Thymus (tissue), 14 donors: ENCODE measurements at places on chromosomes 7 and 10. TPM values are rescaled to one million over a fixed set of nuclear protein-coding genes. Genes with fewer than 3 reads are reported as not detected.

ELFN1 gene
- polyA plus RNA-seq = 0.91 TPM

DNA sequence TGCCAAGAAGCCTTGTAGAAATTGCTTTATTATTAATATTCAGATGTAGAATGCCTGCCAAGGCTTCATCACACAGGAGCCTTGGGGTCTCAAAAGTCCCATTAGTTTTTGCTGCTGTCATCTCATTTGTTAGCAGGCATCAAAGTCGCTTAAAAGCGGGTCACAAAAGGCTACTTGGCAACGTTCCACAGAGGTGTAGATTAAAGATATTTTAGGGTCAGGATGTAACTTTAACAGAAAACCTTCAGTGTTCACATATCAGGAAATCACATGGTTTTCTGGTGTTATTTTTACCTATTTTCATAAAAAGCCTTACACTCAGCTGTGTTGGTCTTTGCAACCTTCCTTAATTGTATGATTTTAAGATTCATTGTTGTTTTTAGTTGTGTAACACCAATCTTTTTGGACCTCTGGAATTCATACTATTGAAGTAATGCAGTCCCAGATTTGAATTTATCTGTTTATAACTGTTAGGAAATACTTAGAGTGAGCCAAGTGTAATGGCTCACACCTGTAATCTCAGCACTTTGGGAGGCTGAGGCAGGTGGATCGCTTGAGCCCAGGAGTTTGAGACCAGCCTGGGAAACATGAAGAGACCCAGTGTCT is 65.3 kb downstream of the TET1 start:
- H3K36me3 ChIP-seq = no peaks in the 10 kb centered on the region
- H3K27ac ChIP-seq = no peak overlapping the region
- peaks cover 13% of the 10 kb centered on the region for H3K4me1 ChIP-seq

GRCh38 chr10:43173120-43173519 is 34.9 kb downstream of the CSGALNACT2 start:
- H3K4me3 ChIP-seq = no peak overlapping the region
- peaks cover 56% of the 10 kb centered on the region for H3K36me3 ChIP-seq
- DNase-seq = no peak

DNA sequence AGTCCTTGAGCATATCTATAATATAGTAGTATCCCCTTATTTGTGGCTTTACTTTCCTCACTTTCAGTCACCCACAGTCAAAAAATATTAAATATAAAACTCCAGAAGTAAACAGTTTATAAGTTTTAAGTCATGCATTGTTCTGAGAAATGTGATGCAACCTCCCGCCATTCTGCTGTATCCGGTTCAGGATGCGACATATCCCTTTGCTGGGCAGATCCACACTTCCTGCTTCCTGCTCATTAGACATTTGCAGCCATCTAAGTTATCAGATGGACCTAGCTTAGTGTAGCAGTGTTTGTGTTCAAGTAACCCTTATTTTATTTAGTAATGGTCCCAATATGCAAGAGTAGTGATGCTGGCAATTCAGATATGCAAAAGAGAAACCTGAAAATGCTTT is 38.9 kb upstream of the BMS1 start:
- H3K36me3 ChIP-seq = no peaks in the 10 kb centered on the region
- no peaks in the 10 kb centered on the region for H3K27me3 ChIP-seq

DNA sequence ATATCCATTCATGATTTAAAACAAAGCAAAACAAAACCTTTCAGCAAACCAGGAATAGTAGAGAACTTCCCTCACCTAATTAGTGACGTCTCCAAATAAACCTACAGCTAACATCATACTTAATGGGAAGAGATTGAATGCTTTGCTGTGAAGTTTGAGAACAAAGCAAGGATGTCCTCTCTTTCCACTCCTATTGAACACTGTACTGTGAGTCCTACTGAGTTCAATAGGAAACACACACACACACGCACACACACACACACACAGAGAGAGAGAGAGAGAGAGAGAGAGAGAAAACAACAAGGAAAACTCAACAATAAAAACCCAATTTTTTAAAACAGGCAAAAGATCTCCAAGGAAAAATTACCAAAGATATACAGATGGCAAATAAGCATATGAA is 32.3 kb downstream of the PODXL start:
- H3K27me3 ChIP-seq = no peaks in the 10 kb centered on the region
- H3K27ac ChIP-seq = no peak overlapping the region
- peaks cover 5% of the 10 kb centered on the region for H3K4me1 ChIP-seq
- no peak for DNase-seq
- H3K36me3 ChIP-seq = no peaks in the 10 kb centered on the region
